Myocyte (in vitro differentiated cells): ENCODE measurements at places on chromosomes 1 and 21. TPM values are rescaled to one million over a fixed set of nuclear protein-coding genes. Genes with fewer than 3 reads are reported as not detected.
A peak's percentile ranks its signal among the peaks of the same experiment; 100 is the strongest.

Gene CD244
- total RNA-seq: not detected in 2 replicates

GRCh38 chr1:186183219-186183618, 191.8 kb downstream of the TPR start:
- DNase-seq: no peak

- no peak for DNase-seq
These were observed 13.6 kb downstream of the GRIK3 start for GRCh38 chr1:37020653-37021277.

Gene PTGS2
- total RNA-seq: not detected in 2 replicates

GRCh38 chr1:15125101-15125745, 28.3 kb upstream of the TMEM51 start:
- DNase-seq: no peak

DNA sequence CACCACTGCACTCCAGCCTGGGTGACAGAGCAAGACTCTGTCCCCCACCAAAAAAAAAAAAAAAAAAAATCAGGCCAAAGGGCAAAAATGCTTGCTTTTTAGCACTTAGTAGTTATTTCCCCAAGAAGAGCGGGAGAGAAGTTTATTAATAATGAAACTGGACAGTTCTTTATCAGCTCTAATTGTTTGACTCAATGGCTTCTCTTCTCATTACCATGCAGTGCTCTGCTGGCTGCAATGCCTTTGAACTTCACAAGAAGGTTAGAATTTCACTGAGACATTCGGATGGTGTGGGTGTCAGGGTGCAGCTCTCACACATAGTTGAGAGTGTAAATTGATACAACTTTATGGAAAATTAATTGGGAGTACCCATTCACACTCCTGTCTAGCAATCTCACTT, 63.7 kb downstream of the EDARADD start:
- no peak for DNase-seq

Gene TTC39A
- 0.52 and 1.4 TPM in 2 replicates for total RNA-seq

- peak; percentile 35 for DNase-seq
These were observed 12.0 kb downstream of the VAV3 start for GRCh38 chr1:107952989-107953388.

GRCh38 chr1:231357187-231357772, 19.2 kb downstream of the SPRTN start:
- no peak for DNase-seq

Gene CYP4B1
- not detected in 2 replicates for total RNA-seq

Gene DNASE2B
- total RNA-seq: not detected in 2 replicates

Gene NEK2
- 0.16 and 0.19 TPM in 2 replicates for total RNA-seq

DNA sequence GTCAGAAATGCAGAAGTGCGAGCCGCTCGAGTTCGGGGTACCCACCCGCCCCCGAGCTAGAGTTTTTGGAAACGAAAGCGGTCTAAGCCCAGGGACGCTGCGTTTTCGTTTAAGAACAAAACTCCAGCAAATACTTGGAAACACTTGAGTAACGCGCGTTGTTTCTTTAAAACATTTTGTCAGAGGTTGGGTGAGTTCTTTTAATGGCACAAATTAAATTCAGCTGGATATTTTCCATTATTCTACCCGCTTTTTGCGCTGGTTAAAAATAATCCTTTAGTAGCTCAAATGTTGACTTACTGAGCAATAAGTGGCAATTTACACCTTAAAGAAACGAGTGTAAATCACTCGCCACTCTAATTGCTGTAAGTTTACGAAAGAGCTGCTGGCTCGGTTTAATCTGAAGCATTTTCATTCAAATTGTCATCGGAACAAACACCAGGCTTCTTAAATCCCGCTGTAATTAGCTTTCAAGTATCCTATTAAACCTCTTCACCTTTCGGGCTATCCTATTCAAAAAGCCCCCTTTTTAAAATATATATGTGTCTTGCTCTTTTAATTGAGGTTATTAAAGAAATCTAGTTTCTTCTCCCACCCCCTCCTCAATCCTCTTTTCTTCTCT, 1.5 kb downstream of the LHX8 start:
- DNase-seq: no peak
